ENCODE measurements at places on chromosomes 11 and 22.

GRCh38 chr11:107696140-107696539 lies 15.7 kb downstream of the SLN start:
- DNase-seq: peak; percentile 88

- no peak for DNase-seq
Observed at GRCh38 chr11:118896921-118897591, 13.4 kb downstream of the CXCR5 start.

DNA sequence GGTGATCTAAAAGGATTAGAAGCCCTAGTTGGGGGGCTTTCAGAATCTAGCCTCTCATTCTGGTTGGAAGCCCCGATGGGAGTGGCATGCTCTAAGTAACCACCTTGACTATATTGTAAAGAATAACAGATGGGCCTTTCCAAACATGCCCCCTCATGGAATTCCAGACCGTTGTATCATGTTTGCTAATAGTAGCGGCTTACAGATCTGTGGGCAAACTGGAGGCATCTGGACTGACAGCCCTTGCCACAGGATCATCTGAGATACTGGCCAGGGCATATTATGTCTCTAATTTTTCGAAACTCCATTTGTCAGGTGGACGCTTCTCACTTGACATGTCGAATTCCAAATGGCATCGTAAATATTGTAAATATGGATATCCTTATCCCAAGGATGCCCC lies 10.5 kb downstream of the APIP start:
- DNase-seq: no peak

GRCh38 chr11:130515829-130516553 lies 67.5 kb downstream of the ADAMTS15 start:
- no peak for DNase-seq

- DNase-seq: no peak
Observed at GRCh38 chr11:108597736-108598355, 4.3 kb upstream of the EXPH5 start.

GRCh38 chr11:83219095-83219494 lies 25.6 kb downstream of the ANKRD42 start:
- DNase-seq: peak; percentile 4

DNA sequence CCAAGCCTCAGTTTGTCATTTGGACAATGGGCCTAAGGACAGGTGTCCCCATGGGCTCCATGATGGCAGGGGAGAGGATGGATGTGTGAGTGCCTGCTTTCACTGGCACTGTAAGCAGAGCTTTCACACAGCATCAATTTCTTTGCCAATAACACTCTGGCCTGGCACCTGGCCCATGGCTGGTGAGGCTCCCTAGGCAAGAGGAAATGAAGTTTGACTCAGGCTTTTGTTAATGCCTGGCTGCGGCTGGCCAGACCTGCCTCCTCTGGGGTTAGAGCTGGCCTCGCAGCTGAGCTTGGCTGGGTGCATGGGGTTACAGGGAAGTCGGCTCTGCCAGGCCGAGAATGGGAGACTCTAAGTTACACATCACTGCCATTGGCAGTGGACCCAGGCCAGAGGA lies 30.0 kb upstream of the SEZ6L start:
- DNase-seq: no peak

DNA sequence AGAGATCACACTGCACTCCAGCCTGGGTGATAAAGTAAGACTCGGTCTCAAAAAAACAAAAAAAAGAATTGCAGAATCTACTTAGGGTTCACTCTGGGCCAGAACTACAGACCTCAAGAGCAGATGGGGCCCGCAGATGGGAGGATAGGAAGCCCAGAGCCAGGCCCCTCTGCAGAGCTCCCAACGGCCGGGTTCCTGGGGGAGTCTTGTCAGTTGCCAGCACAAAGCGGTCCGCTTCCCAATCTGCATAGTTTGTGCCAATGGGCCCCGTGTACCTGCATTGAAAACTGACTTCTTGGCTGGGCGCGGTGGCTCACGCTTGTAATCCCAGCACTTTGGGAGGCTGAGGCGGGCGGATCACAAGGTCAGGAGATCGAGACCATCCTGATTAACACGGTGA lies 1.7 kb upstream of the CHID1 start:
- DNase-seq: no peak

DNA sequence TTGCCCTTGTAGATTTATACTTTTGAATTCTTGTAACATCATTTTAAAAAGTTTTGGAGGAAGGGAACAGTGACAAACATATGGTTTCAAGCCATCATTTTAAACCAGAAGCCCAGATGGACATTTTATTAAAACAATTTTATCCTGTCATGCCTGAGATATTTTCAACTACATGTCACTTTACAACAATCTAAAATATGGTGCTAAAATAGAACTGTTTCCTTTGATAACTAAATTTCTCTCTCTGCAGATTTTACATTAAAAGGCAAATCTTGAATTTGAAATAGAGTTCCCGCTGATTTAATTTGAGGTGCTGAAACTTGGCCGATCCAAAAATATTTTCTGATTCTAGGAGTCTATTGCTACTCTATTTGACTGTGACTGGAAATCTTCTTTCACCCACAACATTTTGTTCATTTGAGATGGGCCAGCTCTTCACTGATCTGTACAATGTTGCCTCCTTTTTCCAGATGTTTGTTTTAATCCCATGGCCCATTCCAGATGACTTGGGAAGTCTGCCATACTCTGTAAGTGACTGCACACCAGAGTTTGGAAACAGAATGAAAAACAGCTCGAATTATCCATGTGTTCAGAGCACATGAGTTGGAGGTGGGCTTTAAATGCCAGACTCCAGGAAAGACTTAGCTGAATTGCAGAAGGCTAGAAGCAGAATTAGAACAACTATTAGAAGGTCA lies 402.5 kb downstream of the TMEM135 start:
- no peak for DNase-seq

DNA sequence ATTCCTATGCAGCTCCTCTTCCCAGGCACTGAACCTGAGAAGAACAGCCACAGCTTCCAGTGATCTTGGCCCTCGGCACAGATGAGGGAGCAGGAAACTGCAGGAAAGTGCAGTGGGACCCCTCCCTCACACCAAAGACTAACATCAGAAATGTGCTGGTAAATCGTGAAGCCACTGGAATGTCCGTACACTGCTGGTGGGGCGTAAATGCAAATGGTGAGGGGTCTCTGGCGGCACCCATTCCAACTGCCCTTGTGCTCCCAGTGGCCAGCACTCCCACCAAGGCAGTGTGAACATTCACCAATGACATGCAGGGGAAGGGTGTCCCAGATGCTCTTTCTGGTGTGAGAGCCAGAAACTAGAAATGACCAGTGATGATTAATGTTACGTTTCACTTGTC lies 574.0 kb downstream of the BRD1 start:
- no peak for DNase-seq

- DNase-seq: no peak
Observed at GRCh38 chr11:43699870-43700269, 19.3 kb downstream of the HSD17B12 start.

Measured in cardiac fibroblast (primary cell).